ENCODE measurements at places on chromosomes 2 and 18. TPM values are rescaled to one million over a fixed set of nuclear protein-coding genes. Genes with fewer than 3 reads are reported as not detected.

- no peaks in the 10 kb centered on the region for H3K4me1 ChIP-seq
- H3K36me3 ChIP-seq: no peaks in the 10 kb centered on the region
- peak; percentile 3 for DNase-seq
- H3K27me3 ChIP-seq: peaks cover 11% of the 10 kb centered on the region
- no peak overlapping the region for H3K4me3 ChIP-seq
- H3K27ac ChIP-seq: no peak overlapping the region
These were observed 246.0 kb downstream of the CLIP4 start for GRCh38 chr2:29361231-29361630.

- no peaks in the 10 kb centered on the region for H3K4me1 ChIP-seq
- peaks cover 22% of the 10 kb centered on the region for H3K27me3 ChIP-seq
- no peaks in the 10 kb centered on the region for H3K36me3 ChIP-seq
- H3K27ac ChIP-seq: no peak overlapping the region
- H3K4me3 ChIP-seq: no peak overlapping the region
- peak; percentile 45 for DNase-seq
These were observed 23.1 kb downstream of the PLA2R1 start for GRCh38 chr2:160039166-160039903.

DNA sequence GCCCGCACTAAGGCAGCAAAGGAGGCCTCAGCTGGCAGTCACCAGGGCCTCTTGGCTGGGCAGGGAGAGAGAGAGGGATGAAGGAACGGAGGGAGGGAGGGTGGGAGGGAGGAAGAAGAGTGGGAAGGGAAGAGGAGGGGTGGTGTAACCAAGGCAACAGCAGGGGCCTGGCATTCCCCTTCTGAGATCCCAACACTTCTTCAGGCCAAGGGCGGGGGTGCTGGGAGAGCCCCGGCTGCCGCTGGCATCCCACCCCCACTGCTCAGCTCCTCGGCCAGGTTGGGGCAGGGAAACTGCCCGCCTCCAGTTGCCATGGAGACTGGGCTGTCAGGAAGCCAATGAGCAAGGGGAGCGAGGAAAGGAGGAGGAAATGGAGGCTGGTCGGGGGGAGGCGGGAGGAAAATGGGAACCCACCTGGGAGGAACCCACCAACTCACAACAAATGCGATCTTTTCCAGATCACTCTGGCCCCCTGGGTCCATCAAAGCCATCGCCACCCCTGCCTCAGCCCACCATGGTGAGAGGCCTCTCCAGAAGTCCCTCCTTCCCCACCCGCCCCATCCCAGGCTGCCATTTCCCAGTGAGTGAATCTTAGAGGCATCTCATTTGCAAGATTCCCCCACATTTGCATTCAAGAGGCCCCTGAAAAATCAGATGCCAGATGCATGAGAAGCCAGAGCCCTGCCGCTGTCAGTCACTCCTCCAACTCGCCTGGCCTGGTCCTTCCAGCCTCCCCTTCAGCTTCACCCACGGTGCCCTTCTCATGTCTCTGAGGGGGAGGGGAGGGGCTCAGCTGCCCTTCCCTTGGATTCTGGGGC, 12.4 kb downstream of the SH2D6 start:
- DNase-seq: no peak
- H3K4me1 ChIP-seq: peaks cover 16% of the 10 kb centered on the region
- H3K4me3 ChIP-seq: no peak overlapping the region
- no peaks in the 10 kb centered on the region for H3K36me3 ChIP-seq

DNA sequence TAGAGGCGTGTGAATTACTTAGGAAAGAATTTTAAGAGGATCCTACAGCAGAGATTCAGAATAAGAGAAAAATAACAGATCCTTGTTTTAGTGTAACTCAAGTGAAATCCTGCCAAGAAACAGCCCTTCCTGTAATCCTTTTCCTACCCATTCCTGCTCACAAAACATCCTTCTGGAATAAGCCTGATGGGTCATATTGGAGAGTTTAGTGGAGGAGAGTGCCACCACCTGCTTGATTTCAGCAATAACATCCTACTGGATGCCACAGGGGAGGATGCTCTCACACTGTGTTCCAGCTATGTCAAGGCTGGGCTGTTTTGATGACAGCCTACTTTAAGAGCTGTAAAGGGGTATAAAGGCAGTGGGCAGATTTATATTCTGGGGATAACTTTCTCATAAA, 54.8 kb upstream of the CCDC178 start:
- H3K4me1 ChIP-seq: no peaks in the 10 kb centered on the region
- no peaks in the 10 kb centered on the region for H3K27me3 ChIP-seq
- no peak overlapping the region for H3K4me3 ChIP-seq

- H3K36me3 ChIP-seq: no peaks in the 10 kb centered on the region
- no peak overlapping the region for H3K27ac ChIP-seq
- peaks cover 6% of the 10 kb centered on the region for H3K4me1 ChIP-seq
- no peaks in the 10 kb centered on the region for H3K27me3 ChIP-seq
- no peak for DNase-seq
These were observed 22.7 kb downstream of the CNNM4 start for GRCh38 chr2:96783388-96783787.

- H3K36me3 ChIP-seq: no peaks in the 10 kb centered on the region
- no peaks in the 10 kb centered on the region for H3K4me1 ChIP-seq
- H3K27me3 ChIP-seq: peaks cover 3% of the 10 kb centered on the region
- DNase-seq: peak; percentile 54
These were observed 3.2 kb upstream of the DDX1 start for GRCh38 chr2:15588329-15588919.

- no peak overlapping the region for H3K4me3 ChIP-seq
- no peak for DNase-seq
- no peaks in the 10 kb centered on the region for H3K36me3 ChIP-seq
- H3K27ac ChIP-seq: no peak overlapping the region
- H3K27me3 ChIP-seq: peaks cover 36% of the 10 kb centered on the region
These were observed 333.7 kb downstream of the CYP26B1 start for GRCh38 chr2:71813807-71814470.

DNA sequence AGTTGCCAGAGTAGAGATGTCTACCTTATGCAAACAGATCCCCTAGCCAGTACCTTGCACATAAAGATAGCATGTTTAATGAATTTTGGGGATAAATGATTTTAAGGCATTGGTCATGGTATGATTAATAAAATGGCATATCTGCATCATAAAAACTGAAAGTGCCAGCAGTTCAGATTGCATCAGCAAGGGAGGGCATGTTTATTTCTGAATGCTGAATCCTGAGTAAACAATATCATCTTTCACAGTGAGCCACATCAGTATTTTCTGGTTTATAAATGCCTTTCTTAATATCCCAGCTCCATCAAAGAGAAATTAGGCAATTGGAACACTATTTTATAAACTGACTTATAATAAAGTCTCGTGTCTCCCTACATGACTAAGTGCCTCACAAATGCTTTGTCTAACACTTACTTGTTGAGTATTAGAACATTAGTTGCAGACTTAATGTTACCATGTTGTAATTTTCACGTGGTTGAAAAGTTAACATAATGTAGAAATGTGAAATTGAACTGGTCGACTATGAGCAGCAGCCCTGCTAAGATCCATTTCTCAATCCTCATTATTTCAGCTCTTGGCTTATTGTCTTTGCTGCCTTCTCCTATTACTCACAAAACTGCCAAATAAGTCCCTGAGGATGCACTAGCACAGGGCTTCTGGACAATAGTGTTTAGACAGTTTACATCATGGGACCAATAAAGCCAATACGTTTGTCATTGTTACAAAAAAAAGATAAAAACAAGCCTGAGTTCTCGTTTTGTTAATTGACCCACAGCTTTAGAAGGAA, 48.0 kb downstream of the LANCL1 start:
- DNase-seq: peak; percentile 6
- H3K36me3 ChIP-seq: 0 out of 2 replicates have a peak, but pooled peaks cover 2% of the 10 kb centered on the region
- no peak overlapping the region for H3K27ac ChIP-seq
- H3K4me1 ChIP-seq: no peaks in the 10 kb centered on the region
- no peaks in the 10 kb centered on the region for H3K27me3 ChIP-seq

GRCh38 chr2:120880381-120880780, 144.7 kb downstream of the GLI2 start:
- no peaks in the 10 kb centered on the region for H3K27me3 ChIP-seq
- no peak overlapping the region for H3K27ac ChIP-seq
- no peaks in the 10 kb centered on the region for H3K36me3 ChIP-seq
- peaks cover 9% of the 10 kb centered on the region for H3K4me1 ChIP-seq
- no peak overlapping the region for H3K4me3 ChIP-seq
- peak; percentile 74 for DNase-seq

DNA sequence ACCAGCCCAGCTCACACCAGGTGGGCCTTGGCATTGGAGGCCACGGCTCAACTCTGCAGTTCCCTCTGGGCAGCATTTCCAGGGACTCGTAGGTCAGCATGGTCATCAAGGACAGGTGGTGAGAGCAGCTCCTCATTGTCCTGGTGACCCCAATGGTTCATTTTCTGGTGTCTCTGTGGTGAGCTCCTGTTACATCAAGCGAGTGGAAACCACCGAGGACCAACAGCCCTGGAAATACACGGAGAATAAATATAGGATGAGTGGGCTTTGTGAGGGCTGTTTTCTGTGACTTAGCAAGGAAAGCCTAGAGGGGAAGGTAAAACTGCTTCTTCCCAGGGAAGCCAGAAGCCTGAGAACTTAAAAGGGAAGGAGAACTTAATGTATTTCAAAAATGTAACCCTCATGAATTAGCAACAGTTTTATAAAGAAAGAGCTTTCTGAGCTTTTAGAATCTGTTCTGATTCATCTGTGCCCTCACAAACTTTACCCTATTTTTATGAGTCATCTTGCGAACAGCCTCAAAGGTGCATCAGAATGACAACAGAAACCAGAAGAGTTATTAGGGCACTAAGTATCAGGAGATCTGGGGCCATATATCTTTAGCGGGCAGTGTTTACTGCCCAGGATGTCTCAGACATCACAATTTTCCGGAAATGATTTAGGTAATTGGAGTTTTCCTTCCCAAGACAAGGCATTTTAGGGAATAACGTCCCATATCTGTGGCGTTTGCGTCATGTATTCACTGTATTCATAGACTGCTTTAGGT, 18.7 kb downstream of the C2orf92 start:
- no peaks in the 10 kb centered on the region for H3K4me1 ChIP-seq
- no peaks in the 10 kb centered on the region for H3K36me3 ChIP-seq
- DNase-seq: no peak

- H3K36me3 ChIP-seq: no peaks in the 10 kb centered on the region
- H3K27me3 ChIP-seq: no peaks in the 10 kb centered on the region
- no peak overlapping the region for H3K27ac ChIP-seq
- H3K4me3 ChIP-seq: no peak overlapping the region
- no peaks in the 10 kb centered on the region for H3K4me1 ChIP-seq
These were observed 26.5 kb upstream of the C2orf74 start for GRCh38 chr2:61135510-61135909.

DNA sequence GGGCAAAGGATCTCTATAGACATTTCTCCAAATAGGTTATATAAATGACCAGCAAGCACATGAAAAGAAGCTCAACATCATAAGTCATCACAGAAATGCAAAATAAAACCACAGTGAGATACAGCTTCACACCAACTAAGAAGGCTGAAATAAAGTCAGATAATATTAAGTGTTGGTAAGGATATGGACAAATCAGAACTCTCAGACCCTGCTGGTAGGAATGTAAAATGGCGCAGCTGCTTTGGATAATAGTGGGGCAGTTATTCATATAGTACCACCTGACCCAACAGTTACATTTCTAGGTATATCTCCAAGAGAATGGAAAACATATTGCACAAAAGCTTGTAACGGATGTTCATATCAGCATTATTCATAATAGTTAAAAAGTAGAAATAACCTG, 14.0 kb downstream of the EPB41L5 start:
- H3K4me3 ChIP-seq: no peak overlapping the region
- H3K27me3 ChIP-seq: no peaks in the 10 kb centered on the region
- no peaks in the 10 kb centered on the region for H3K36me3 ChIP-seq

The UGT1A3 gene
- polyA plus RNA-seq: not detected
